ENCODE measurements at places on chromosomes 3 and 15.

- DNase-seq, result no peak
Observed at GRCh38 chr15:75449585-75450306, 1.7 kb downstream of the SIN3A start.

DNA sequence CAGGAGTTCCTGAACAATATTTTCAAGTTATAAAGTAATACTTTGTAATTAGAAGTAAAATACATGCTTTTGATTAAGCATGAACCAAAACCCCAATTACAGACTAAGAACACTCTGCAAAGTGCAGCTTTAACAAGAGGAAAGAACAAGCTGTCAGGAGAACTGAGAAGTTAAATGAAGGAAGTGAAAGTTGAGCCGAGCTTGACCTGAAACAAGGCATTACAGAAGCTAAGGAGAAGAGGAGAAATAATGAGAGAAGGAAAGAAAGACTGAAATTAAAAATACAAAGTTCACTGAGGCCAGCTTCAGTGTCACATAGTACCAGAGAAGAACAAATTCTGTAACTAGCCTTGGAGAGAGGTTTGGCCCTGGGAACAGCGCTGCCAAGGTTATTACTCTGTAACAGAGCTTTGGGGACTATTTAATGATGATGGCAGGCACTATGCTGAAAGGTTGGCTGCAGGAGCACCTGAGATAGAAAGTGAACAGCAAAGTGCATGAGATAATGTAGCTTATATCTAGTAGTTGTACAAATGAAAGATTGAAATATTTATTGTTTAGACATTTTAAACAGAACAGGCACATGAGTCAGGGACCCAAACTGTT lies 241.9 kb upstream of the PEX5L start:
- no peak for DNase-seq

GRCh38 chr3:49377483-49377882 lies 19.3 kb upstream of the GPX1 start:
- no peak for DNase-seq

DNA sequence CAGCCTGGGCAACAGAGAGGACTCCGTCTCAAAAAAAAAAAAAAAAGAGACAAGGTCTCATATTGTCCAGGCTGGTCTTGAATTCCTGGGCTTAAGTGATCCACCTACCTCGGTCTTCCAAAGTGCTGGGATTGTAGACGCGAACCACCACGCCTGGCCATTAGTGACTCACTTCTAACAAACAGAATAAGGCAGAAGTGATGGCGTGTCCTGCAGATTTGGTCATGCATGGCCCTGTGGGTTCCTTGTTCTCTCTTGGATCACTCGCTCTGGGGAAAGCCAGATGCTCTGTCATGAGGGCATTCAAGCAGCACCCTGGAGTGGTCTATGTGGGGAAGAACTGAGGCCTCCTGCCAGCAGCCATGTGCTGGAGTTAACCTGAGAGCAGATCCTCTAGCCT lies 27.4 kb upstream of the TJP1 start:
- DNase-seq, result no peak

DNA sequence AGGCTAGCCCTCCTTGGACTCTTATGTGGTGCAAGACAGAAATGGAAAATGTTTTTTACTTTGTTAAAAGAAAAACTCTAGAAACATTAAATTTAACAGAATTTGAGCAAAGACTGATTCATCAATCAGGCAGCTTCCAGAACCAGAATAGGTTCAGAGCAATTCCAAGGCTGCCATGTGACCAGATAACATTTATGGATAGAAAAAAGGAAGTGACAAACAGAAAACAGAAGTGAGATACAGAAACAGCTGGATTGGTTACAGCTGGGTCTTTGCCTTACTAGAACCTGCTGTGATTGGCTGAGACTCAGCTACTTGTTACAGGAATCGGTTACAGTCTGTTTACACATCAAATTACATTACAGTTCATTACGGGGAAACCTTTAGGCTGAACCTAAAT lies 22.5 kb upstream of the OTOL1 start:
- no peak for DNase-seq

DNA sequence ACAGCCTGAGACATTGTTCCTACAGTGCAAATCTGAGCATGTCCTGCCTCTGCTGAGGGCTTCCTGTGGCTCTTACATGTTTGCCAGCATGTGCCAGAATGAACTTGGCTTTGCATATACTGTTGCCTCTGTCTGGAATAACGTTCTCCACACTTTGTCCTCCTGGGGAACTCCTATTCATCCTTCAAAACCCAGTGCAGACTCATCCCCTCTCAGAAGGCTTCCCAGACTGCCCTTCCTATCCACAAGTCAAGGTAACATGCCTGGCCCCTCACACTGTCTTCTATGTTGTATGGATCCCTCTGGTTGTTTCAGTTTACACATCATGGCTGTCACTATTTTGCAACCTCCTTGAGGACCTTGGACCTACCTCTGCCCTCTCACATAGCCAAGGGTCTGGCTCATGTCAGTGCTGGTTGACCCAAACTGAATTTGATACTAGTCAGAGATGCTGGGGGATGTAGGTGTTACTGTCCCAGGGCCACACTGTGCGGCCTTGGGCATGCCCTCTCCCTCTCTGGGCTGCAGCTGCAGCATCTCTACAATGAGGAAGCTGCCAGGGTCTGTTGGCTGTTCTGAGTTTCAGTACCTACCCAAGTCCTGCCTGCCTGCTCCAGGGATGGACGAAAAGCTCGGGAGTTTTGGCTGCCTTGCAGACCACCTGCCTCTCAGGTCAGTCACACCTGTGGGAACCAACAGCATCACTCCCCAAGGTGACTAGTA lies 29.0 kb upstream of the TSPAN3 start:
- no peak for DNase-seq

DNA sequence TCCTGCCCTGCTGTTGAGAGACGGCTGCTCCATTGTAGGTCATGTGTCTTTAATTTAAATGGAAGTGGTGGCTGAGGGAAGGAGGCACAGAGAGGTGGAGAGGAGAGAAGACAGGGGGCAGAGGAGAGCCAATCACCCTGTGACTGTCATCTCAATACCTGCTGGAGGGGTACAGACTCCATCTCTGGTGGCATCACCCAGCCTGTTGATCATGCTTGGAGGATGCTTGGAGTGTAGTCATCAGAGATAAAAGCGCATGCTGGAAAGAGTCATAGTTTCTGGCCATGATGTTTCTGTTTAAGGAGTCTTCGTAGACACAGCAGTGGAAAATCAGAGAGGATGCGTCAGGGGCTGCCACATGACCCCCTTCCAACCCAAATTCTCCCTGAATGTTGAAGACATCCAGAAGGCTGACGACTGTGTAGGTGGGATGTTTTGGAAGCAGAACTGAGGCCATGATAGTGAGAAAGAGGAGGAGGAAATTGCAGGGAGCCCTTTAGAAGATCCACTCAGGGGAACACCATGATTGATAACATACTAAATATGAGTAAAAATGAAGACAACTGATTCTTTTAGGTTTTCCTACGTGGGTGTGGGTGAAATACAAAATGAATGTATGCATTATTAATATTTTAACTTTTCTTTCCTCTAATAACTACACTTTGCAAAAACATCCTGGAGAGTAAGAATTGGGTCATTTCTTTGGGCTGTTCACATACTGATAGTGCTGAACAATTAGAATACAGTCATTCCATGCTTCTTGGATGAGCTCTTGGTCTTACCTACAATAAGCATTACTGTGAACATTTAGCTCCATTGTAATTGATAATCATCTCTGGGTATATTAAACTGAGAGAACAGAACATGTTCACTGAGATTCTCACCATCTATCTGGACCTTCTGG lies 210.6 kb upstream of the ATP10A start:
- no peak for DNase-seq

Measured in stimulated activated CD8-positive, alpha-beta memory T cell treated with anti-CD3 and anti-CD28 coated beads, Interleukin-2, amount 100 ng/mL, for 1 hour (primary cell).